ENCODE measurements at places on chromosomes 3 and 15. TPM values are rescaled to one million over a fixed set of nuclear protein-coding genes. Genes with fewer than 3 reads are reported as not detected.
A peak's percentile ranks its signal among the peaks of the same experiment; 100 is the strongest.

DNA sequence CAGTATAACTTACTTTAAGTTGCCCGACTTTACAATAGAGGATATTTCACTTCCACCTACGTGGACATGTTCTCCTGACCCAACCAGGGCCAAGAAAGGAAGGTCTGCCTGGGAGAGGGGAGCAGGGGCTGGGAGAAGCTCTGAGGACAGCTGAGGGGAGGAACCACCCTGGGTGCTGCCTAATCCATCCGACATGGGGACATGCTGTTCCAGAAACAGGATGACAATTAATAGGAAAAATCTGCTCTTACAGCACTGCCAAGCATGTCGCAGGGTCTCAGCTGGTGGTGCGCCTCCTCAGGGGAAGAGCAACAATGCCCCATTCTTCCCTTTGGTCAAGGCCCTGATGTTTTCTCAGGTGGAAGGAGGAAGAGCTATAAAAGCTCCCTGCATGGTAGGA lies 132.3 kb downstream of the NTRK3 start:
- no peaks in the 10 kb centered on the region for H3K27me3 ChIP-seq
- H3K36me3 ChIP-seq = no peaks in the 10 kb centered on the region
- H3K4me1 ChIP-seq = no peaks in the 10 kb centered on the region
- no peak overlapping the region for H3K4me3 ChIP-seq
- no peak for DNase-seq

Gene LOXL1
- total RNA-seq = 0.49 TPM

DNA sequence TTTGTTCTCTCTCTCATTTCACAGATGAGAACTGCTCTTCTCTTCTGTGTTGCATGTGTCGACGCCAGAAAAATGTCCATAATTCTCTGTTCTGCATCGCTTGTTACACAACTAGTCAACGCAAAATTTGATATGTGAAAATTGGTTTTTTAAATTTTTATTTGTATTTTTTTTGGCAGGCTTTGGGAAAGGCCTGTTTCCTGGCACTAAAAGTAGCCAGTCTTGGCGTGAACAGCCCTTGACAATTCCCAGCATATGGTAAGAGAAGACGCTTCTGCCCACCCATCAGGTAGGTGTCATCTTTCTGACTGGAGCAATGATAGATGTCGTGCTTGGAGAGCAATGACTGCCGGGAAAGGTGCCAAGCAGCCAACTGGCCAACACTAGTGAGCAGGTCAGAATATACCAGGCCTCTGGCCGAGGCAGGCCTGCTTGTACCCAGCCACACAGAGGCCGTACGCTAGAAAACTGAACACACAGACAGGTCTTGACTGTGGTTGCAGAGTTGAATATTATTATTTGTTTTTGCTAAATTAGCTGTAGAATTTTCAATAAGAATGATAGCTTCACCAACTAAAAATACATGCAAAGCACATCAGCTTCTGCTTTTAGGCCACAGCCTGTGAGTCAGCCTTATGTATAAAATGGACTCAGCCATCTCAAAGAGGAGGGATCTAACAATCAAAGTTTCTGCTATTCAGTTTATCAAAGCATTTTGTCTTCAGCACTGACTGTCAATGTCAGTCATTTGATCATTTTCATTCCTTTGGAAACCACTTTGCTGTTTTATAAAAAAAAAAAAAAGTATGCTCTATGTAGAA lies 837.5 kb downstream of the MCTP2 start:
- H3K27me3 ChIP-seq = no peaks in the 10 kb centered on the region
- H3K4me3 ChIP-seq = no peak overlapping the region
- H3K27ac ChIP-seq = no peak overlapping the region
- no peaks in the 10 kb centered on the region for H3K36me3 ChIP-seq
- no peaks in the 10 kb centered on the region for H3K4me1 ChIP-seq
- no peak for DNase-seq

Gene KCNAB1
- total RNA-seq = not detected

- H3K36me3 ChIP-seq = no peaks in the 10 kb centered on the region
- no peak overlapping the region for H3K4me3 ChIP-seq
- no peak for DNase-seq
- H3K27ac ChIP-seq = no peak overlapping the region
Measured at GRCh38 chr3:194364652-194365434, 4.7 kb downstream of the LRRC15 start.

GRCh38 chr15:65305776-65306175 lies 1.3 kb downstream of the RNU5B-1 start:
- H3K27me3 ChIP-seq = no peaks in the 10 kb centered on the region
- no peak overlapping the region for H3K4me3 ChIP-seq
- H3K27ac ChIP-seq = no peak overlapping the region

Gene CCNB2
- 0.67 TPM for total RNA-seq

- H3K27me3 ChIP-seq = no peaks in the 10 kb centered on the region
- peak overlapping the region; percentile 11 for H3K27ac ChIP-seq
- H3K4me3 ChIP-seq = no peak overlapping the region
- H3K36me3 ChIP-seq = no peaks in the 10 kb centered on the region
Measured at GRCh38 chr15:90004252-90004651, 3.1 kb downstream of the ZNF710 start.

- DNase-seq = no peak
- no peak overlapping the region for H3K4me3 ChIP-seq
- H3K27me3 ChIP-seq = no peaks in the 10 kb centered on the region
- H3K36me3 ChIP-seq = no peaks in the 10 kb centered on the region
Measured at GRCh38 chr3:37218206-37218605, 43.8 kb upstream of the LRRFIP2 start.

GRCh38 chr3:5198313-5198677 lies 10.8 kb downstream of the EDEM1 start:
- H3K36me3 ChIP-seq = peaks cover 59% of the 10 kb centered on the region
- H3K4me1 ChIP-seq = peaks cover 58% of the 10 kb centered on the region
- H3K27ac ChIP-seq = peak overlapping the region; percentile 81
- H3K27me3 ChIP-seq = no peaks in the 10 kb centered on the region
- no peak overlapping the region for H3K4me3 ChIP-seq

GRCh38 chr15:33132722-33133345 lies 61.7 kb downstream of the FMN1 start:
- DNase-seq = no peak
- no peaks in the 10 kb centered on the region for H3K4me1 ChIP-seq
- H3K27me3 ChIP-seq = no peaks in the 10 kb centered on the region
- no peak overlapping the region for H3K4me3 ChIP-seq
- no peaks in the 10 kb centered on the region for H3K36me3 ChIP-seq

DNA sequence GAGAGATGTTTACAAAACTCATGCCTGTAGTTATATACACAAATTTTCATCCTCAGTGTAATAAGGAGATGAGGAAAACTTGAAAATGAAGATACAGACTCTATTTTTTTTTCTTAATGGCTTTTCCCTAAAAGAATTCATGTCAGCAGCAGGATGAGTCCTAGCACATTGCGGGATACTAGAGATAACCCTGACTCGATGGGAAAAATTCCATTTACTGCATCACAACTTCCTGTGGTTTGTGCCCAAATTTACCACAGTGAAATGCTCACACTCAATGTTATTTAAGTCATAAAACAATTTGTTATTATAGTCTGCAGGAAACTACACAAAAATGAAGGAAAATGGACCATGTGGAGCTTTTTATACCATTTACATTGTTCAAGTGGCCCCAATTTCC lies 581.9 kb upstream of the ZNF717 start:
- no peaks in the 10 kb centered on the region for H3K36me3 ChIP-seq
- no peaks in the 10 kb centered on the region for H3K4me1 ChIP-seq
- H3K27me3 ChIP-seq = no peaks in the 10 kb centered on the region
- no peak overlapping the region for H3K4me3 ChIP-seq

Gene ALDH1A2
- not detected for total RNA-seq

Gene GOLGA8K
- 0.49 TPM for total RNA-seq

GRCh38 chr15:87656372-87656771 lies 600.2 kb downstream of the NTRK3 start:
- H3K4me1 ChIP-seq = no peaks in the 10 kb centered on the region
- no peak overlapping the region for H3K4me3 ChIP-seq
- no peak overlapping the region for H3K27ac ChIP-seq
- DNase-seq = no peak

GRCh38 chr15:59931646-59932261 lies 72.4 kb upstream of the FOXB1 start:
- no peak overlapping the region for H3K27ac ChIP-seq
- no peaks in the 10 kb centered on the region for H3K36me3 ChIP-seq
- H3K4me1 ChIP-seq = no peaks in the 10 kb centered on the region
- no peaks in the 10 kb centered on the region for H3K27me3 ChIP-seq
- no peak overlapping the region for H3K4me3 ChIP-seq

GRCh38 chr15:52438047-52438446 lies 90.6 kb downstream of the MYO5A start:
- H3K36me3 ChIP-seq = no peaks in the 10 kb centered on the region
- H3K27me3 ChIP-seq = no peaks in the 10 kb centered on the region
- H3K27ac ChIP-seq = no peak overlapping the region
- peaks cover 6% of the 10 kb centered on the region for H3K4me1 ChIP-seq

- no peak for DNase-seq
- no peak overlapping the region for H3K27ac ChIP-seq
- H3K36me3 ChIP-seq = no peaks in the 10 kb centered on the region
- H3K4me1 ChIP-seq = peaks cover 31% of the 10 kb centered on the region
- no peaks in the 10 kb centered on the region for H3K27me3 ChIP-seq
- H3K4me3 ChIP-seq = no peak overlapping the region
Measured at GRCh38 chr3:141382571-141382970, 14.3 kb downstream of the ZBTB38 start.

DNA sequence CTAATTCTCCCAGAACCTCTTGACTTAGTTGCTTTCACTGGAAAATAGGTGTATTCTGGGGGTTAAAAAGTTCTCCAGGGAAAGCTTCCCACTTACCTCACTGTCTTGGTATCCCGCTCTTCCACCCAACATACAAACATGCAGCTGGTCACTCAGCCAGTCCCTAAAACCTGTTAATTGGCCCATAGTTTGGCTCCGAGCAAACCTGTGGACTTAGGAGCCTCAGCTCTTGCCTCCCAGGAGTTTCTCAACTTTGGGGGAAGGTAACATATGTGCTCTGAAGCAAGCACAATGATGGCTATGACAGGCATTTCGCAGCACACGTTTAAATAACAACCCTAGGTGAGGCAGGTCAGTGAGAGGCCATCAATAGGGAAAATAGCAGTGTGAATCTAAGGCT lies 25.8 kb upstream of the LRRFIP2 start:
- H3K27ac ChIP-seq = no peak overlapping the region
- DNase-seq = no peak
- no peaks in the 10 kb centered on the region for H3K27me3 ChIP-seq
- H3K4me1 ChIP-seq = no peaks in the 10 kb centered on the region
- no peak overlapping the region for H3K4me3 ChIP-seq

DNA sequence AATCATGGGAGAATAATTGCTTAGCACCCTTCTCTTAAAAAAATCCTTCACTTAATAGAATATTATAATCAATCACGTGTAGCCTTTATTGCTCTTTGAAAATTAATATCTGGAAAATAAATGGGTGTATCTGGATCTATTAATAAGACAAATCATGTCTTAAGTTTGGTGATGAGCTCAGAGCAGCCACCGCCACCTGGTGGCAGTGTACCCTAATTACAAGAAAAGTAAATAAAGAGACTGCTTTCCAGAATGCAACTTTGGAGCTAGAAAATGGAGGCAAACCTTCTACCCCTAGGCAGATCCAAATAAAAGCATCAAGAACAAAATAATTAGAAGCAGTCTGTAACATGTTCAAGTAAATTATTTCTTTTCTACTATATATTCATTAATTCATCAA lies 43.5 kb downstream of the EPHB1 start:
- H3K27me3 ChIP-seq = no peaks in the 10 kb centered on the region
- H3K27ac ChIP-seq = no peak overlapping the region

Gene PLSCR2
- total RNA-seq = 0.61 TPM

Gene SOX14
- not detected for total RNA-seq

Gene UBA3
- total RNA-seq = 89.4 TPM

- H3K4me3 ChIP-seq = no peak overlapping the region
- no peaks in the 10 kb centered on the region for H3K27me3 ChIP-seq
- H3K4me1 ChIP-seq = no peaks in the 10 kb centered on the region
- no peaks in the 10 kb centered on the region for H3K36me3 ChIP-seq
- no peak overlapping the region for H3K27ac ChIP-seq
Measured at GRCh38 chr3:4322635-4323034, 19.5 kb downstream of the SETMAR start.

GRCh38 chr3:39808467-39809180 lies 785 bp upstream of the MYRIP start:
- no peaks in the 10 kb centered on the region for H3K36me3 ChIP-seq
- peaks cover 19% of the 10 kb centered on the region for H3K4me1 ChIP-seq
- H3K27ac ChIP-seq = no peak overlapping the region
- H3K4me3 ChIP-seq = no peak overlapping the region
- no peak for DNase-seq

DNA sequence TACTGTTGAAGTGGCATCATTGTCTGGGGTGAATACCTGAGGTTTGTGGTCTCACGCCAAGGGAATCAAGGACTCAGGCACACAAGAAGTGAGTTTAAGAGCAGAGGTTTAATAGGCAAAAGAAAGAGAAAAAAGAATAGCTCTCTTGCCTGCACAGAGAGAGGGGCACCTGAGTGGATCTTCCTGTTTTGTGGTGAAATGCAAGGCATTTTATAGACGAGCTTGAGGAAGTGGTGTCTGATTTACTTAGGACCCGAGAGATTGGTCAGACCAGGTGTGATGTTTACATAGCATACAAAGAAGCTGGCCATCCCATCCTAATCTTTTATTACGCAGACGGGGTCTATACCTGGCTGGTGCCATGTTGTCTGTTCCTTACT lies 13.2 kb downstream of the CCR5 start:
- peak overlapping the region; percentile 76 for H3K27ac ChIP-seq
- DNase-seq = no peak
- H3K36me3 ChIP-seq = no peaks in the 10 kb centered on the region

DNA sequence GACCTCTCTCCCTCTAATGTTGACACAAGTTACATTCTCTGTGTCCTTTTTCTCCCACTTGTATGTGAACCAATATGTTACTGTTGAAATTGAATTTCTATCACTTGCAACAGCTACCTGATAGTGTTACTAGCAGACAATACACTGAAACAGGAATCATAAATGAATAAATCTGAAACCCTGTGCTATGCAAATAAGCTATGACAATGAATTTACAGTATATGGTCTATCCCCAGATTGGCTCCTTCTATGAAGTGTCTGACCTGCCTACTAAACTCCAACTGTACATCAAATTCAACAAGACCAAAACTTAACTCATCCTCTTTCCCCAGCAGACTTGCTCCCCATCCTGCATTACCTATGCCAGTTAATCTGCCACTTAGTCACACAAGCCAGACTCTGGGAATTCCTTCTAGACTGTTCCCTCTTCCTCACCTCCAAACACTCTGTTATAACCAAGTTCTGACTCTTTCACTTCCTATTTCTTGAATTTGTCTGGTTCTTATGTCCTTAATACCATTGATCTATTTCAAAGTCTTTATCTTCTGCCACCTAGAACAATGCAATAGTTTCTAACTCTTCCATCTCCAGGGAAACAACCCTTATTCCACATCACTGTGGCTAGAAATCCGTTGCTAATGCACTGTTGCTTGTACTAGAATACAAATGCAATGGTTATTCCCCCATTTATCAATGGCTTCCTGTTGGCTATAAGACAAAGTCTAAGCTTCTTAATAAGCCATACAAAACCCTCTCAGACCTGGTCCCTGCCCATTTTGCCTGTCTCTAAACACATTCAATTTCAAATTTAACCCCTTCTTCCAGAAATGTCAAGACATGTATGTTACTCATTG lies 13.4 kb upstream of the ZNF639 start:
- H3K27ac ChIP-seq = peak overlapping the region; percentile 11
- peak; percentile 63 for DNase-seq
- peaks cover 15% of the 10 kb centered on the region for H3K4me1 ChIP-seq
- no peaks in the 10 kb centered on the region for H3K27me3 ChIP-seq
